ENCODE measurements at places on chromosomes 13 and 19.
A peak's percentile ranks its signal among the peaks of the same experiment; 100 is the strongest.

GRCh38 chr13:81757348-81757970, 1416.5 kb upstream of the SPRY2 start:
- no peak overlapping the region for H3K4me3 ChIP-seq
- no peak overlapping the region for H3K27ac ChIP-seq
- DNase-seq = no peak

DNA sequence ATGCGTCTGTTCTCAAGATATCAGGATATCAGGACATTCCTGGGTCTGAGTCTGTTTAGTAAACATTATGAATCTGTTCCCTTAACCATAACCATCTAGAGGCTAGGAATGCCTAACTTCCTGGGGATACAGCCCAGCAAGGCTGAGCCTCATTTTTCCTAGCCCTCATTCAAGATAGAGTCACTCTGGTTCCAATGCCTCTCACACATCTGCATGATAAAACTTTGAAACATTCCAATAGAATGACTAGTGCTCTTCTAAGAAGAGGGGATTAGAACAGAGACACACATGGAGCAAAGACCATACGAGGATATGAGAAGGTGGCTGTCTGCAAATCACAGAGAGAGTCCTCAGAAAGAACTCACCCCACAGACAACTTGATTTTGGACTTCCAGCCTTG, 20.6 kb upstream of the CABP5 start:
- no peak for DNase-seq
- no peaks in the 10 kb centered on the region for H3K4me1 ChIP-seq
- H3K4me3 ChIP-seq = no peak overlapping the region
- peaks cover 13% of the 10 kb centered on the region for H3K36me3 ChIP-seq

GRCh38 chr13:41244556-41244955, 18.8 kb downstream of the MTRF1 start:
- H3K4me3 ChIP-seq = no peak overlapping the region
- H3K27ac ChIP-seq = no peak overlapping the region
- no peak for DNase-seq
- no peaks in the 10 kb centered on the region for H3K27me3 ChIP-seq
- no peaks in the 10 kb centered on the region for H3K4me1 ChIP-seq

DNA sequence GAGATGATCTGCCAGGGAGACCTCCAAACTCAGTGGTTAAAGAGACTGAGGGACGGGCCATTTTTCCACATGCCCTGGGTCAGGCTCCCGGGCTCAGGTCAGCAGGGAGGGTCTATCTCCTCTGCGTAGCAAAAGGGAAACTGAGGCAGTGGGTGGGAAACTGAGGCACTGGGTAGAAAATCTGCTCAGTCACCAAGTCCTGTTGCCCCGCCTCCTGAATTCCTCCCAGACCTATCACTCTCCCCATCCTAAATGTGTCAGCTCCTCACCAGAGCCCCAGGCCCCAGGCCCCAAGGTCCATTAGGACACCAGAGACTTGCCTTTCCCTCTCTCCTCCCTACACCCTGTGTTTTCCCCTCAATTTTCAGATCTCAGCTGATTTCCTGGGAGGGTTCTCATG, 2.4 kb downstream of the CD320 start:
- no peak for DNase-seq
- H3K4me1 ChIP-seq = peaks cover 14% of the 10 kb centered on the region
- no peak overlapping the region for H3K27ac ChIP-seq
- H3K27me3 ChIP-seq = no peaks in the 10 kb centered on the region

DNA sequence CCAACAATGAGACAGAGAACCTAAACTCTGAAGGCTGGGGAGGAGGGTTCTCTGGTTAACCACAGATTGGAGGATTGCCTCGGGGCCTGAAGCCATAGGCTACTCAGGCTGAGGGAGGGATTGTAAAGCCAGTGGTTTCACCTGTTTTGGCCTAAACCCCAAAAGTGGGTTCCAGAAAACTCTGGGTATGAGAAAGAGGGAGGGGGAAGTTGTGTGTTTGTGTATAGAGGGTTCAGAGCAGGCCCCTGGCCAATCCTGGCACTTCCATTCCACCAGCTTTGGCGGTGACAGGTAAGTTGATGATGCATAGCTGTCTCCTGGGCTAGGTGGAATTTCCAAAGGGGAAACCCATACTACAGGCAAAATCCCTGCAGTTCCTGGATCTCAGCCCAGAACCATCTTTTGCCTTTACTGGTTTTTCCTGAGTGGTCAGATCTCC, 13.5 kb upstream of the CCDC97 start:
- H3K27ac ChIP-seq = peak overlapping the region; percentile 86
- DNase-seq = no peak
- H3K27me3 ChIP-seq = no peaks in the 10 kb centered on the region
- peaks cover 14% of the 10 kb centered on the region for H3K4me1 ChIP-seq

GRCh38 chr13:37526710-37527473, 71.7 kb downstream of the POSTN start:
- H3K4me1 ChIP-seq = peaks cover 21% of the 10 kb centered on the region
- H3K27me3 ChIP-seq = no peaks in the 10 kb centered on the region
- H3K27ac ChIP-seq = peak overlapping the region; percentile 2
- no peaks in the 10 kb centered on the region for H3K36me3 ChIP-seq

DNA sequence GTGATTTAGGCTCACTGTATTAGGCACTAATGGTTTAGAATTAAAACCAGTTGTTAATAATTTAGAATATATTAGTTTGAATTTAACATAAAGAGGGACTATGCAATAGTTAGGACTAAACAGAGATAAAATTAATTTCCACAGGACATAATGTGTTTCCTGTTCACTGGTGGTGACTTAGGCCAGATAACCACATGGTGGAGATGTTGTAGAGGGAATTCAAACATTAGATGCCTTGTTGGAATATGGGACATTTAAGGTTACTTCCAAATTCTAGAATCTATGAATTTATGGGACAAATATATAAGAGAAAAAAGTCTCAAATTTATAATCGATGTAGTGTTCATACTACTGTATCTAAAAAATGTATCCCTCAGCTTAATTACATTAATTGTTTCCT, 615.5 kb upstream of the KLHL1 start:
- no peak overlapping the region for H3K4me3 ChIP-seq
- H3K4me1 ChIP-seq = no peaks in the 10 kb centered on the region
- no peaks in the 10 kb centered on the region for H3K27me3 ChIP-seq
- no peak for DNase-seq
- no peak overlapping the region for H3K27ac ChIP-seq
- H3K36me3 ChIP-seq = no peaks in the 10 kb centered on the region

- no peaks in the 10 kb centered on the region for H3K4me1 ChIP-seq
- H3K4me3 ChIP-seq = no peak overlapping the region
- no peak overlapping the region for H3K27ac ChIP-seq
- DNase-seq = no peak
- H3K27me3 ChIP-seq = no peaks in the 10 kb centered on the region
These were observed 747.2 kb downstream of the OLFM4 start for GRCh38 chr13:53775807-53776206.

DNA sequence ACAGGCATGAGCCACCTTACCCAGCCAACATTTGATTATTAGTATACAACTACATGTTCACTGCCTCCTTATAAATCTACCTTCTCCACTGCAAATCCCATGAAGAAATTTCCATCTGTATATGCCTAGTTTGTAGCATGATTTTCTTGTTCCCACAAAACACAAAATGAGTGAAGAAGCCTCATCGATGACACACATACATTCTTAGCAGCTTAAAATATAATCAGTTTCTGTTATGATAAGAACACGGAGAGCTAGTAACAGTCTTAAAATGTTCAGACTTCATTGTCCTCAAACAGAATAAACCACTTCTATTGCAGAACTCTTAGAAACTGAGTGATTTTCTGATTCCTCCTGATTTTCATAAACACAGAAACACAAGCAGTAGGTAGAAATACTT, 740.5 kb downstream of the PCDH9 start:
- H3K4me3 ChIP-seq = no peak overlapping the region
- no peak for DNase-seq
- no peak overlapping the region for H3K27ac ChIP-seq
- no peaks in the 10 kb centered on the region for H3K36me3 ChIP-seq
- no peaks in the 10 kb centered on the region for H3K4me1 ChIP-seq

- H3K4me1 ChIP-seq = no peaks in the 10 kb centered on the region
- DNase-seq = no peak
- no peaks in the 10 kb centered on the region for H3K27me3 ChIP-seq
- no peaks in the 10 kb centered on the region for H3K36me3 ChIP-seq
- no peak overlapping the region for H3K4me3 ChIP-seq
These were observed 1100.7 kb upstream of the MIR17HG start for GRCh38 chr13:90246687-90247345.

- H3K27ac ChIP-seq = peak overlapping the region; percentile 96
- DNase-seq = no peak
- H3K36me3 ChIP-seq = peaks cover 6% of the 10 kb centered on the region
- no peaks in the 10 kb centered on the region for H3K27me3 ChIP-seq
These were observed 39.6 kb downstream of the COL4A2 start for GRCh38 chr13:110346661-110347067.

GRCh38 chr19:51525651-51526050, 5.8 kb downstream of the SIGLEC6 start:
- no peak overlapping the region for H3K4me3 ChIP-seq
- no peak for DNase-seq
- H3K36me3 ChIP-seq = no peaks in the 10 kb centered on the region
- H3K4me1 ChIP-seq = no peaks in the 10 kb centered on the region
- no peak overlapping the region for H3K27ac ChIP-seq
- H3K27me3 ChIP-seq = no peaks in the 10 kb centered on the region
